Astrocyte of the cerebellum (primary cell): ENCODE measurements at places on chromosomes 12 and 14.

GRCh38 chr12:123524378-123524777 lies 9.1 kb downstream of the RILPL1 start:
- no peak for DNase-seq

GRCh38 chr12:124730455-124730932 lies 133.2 kb downstream of the SCARB1 start:
- DNase-seq = no peak

- DNase-seq = no peak
Observed at GRCh38 chr12:118377021-118377883, 897 bp downstream of the SUDS3 start.

DNA sequence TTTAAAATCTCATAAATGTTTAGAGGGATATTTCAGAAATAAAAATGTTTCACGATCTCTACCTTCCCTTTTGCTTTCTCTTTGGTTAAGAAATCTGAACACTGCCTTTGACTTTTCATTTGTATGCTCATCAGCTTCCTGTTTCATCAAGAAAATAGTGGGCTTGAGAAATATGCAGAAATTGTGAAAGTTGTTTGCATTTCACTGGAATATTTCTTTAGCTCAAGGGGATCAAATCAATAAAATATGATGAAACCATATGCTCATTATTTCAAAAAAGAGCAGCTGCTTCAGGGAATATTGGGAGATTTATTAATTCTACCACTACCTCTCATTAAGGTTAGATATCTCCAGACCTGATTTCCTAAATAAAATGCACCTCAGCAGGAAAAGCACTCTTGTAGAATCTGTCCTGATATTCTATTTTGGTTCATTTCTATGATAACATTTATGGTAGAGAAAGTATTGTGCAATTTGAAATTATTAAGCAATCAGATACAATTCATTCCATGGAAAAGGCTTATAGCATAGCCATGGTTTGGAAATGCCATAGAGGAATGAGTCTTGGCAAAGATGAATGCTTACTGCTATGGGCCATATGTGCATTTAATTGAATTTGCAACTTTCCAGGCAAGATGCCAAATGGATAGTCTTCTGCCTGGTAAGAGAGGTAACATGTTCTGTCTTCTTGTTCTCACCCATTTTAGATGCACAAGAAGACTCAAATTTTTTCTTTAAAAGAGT lies 212.6 kb upstream of the SLC16A7 start:
- no peak for DNase-seq

DNA sequence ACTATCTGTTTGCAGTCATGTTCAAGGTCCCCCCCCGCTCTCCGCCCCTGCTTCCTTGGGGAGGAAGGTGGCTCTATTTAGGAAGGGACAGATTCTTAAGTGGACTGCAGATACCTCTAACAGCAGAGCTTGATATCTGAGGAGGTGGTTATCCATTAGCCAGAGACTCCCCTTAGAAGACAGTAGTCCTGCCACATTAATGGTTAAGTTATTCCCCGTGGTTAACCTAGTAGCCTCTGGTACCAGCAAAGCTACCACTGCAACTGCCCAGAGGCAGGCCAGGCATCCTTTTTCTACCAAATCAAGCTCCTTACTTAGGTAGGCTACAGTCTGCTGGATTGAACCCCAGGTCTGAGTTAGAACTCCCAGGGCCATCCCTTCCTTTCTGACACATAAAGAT lies 162.1 kb upstream of the AVPR1A start:
- no peak for DNase-seq

DNA sequence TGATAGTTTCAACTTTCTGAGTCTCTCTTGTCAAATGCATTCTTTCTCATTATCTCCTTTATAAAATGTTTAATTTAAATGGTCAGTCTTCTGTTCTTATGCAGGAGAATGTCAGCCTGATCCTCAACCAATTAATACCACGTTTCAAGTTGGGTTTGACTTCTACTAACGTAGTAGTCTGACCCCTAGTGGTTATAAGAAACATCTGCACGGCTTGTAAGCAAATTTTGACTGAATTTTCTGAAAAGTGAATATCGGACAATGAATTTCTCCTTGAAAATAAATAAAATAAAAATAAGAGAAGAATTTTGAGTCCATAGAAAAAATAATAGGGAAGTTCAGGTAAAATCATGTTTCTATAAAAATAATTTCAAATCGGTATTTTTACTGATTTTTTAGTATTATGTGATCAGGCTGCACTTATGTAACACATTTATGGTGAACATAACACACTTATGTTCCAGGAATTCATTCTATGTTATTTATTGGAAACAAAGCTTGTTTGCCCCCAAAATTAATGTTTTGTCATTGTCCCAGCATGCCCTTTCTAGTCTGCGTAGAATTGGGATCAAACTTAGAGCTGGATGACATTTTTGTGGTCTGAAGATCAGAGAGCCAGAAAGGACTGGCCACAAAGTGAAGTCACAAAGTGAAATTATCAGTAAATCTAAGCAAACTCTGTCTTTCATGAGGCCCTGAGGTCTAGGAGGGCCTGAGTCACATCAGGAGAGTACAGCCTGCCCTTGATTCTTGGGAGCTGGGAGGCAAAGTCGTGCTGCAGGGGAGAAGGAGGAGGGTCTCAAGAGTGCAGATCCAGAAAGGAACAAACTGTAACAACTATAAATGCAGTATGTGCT lies 101.2 kb upstream of the STXBP6 start:
- peak; percentile 34 for DNase-seq

DNA sequence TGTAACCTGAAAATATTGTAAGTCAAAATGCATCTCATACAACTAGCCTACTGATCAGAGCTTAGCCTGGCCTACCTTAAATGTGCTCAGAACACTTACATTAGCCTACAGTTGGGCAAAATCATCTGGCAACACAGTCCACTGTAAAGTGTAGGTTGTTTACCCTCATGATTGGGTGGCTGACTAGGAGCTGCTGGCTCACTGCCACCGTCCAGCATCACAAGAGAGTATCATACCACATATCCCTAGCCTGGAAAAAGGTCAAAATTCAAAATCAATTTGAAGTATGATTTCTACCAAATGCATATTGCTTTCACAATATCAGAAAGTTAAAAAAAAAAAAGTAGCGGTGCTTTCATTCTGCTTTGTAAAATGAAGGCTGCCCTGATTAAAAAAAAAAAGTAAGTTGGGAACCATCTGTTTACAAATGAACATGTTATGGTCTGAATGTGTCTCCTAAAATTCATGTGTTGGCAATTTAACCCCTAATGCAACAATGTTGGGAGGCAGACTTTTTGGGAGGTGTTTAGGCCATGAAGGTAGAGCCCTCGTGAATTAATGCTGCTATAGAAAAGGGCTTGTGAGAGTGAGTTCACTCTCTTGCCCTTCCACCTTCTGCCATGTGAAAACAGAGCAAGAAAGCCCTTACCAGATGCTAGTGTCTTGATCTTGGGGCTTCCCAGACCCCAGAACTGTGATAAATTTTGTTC lies 211.8 kb downstream of the PPM1H start:
- no peak for DNase-seq

GRCh38 chr12:44582521-44582920 lies 293.6 kb downstream of the NELL2 start:
- DNase-seq = no peak

DNA sequence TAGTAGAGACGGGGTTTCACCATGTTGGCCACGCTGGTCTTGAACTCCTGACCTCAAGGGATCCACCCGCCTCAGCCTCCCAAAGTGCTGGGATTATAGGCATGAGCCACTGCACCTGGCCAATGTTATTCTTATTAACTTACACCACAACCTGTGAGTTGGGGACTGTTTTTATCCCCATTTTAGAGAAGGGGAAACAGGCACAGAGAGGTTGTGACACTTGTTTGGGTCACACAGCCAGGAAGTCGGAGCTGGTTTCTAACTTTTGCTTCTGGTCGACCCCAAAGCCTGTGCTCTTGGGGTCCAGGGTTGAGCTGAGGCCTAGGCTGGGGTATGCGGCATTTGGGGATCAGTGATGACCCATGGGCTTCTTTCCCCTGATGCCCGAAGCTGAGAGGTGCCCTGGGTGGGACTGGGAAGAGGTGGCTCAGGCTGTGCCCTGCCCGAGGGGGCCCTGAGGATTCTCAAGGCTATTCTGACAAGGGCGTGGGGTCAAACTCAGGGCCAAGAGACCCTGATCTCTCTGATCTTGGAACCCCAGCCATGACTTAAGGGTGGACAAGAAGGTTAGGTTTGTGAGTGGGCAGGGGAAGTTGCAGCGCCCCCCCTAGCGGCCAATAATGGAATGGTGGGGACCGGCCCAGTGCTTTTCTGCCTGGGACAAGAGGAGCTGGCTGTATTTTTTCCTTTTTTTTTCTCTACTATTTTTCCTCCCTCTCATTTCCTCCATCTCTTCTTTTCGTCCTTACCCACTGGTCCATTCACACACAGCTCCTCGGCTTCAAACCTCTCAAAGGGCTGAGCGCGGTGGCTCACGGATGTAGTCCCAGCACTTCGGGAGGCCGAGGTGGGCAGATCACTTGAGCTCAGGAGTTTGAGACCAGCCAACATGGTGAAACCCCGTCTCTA lies 3.0 kb downstream of the SDSL start:
- no peak for DNase-seq

DNA sequence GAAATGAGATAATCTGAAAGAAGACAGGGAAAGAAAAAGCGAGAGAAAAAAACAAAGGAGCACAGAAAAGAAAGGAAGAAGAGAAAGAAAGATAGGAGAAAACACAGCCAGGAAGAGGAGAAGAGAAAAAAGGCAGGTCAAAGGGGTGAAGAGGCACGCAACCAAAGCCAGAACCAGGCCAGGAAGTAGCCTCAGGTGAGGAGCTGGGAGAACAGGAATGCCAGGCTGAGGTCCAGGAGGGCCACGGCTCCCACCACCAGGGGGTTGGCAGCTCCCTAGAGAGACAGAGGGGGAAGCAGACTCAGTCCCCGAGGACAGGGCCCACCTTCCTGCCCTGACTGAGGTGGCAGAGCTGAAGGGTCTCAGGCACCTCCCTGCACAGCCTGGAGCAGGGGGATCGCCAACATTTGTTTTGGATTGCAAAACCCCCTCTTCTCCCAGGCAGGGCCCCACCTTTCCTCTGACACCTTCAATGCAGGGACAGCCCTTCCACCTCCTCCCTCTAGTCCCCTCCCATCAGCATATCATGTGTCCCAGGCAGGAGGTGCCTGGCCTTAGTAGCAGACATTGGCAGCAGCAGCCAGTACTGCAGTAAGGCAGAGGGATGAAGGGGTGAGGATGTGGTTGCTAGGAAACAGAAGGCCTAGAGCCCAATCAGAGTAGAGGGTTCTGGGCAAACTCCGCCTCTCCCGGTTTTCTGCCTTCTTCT lies 2.0 kb upstream of the AP1G2 start:
- no peak for DNase-seq

DNA sequence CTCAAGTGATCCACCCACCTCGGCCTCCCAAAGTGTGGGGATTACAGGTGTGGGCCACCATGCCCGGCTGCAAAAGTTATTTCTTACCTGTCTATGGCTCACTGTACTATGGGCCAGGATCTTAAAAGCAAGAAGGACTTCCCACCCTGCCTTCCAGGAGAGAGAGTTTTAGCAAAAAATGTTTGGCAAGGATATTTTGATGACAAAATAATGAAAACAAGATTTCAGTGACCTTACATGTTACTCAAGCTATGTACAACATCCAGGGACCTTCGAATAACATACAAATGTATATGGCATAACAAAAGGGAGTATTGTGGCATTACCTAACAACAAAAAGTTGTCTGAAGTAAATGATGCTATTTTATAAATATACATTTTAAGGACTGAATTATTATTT lies 55.1 kb downstream of the ANO6 start:
- no peak for DNase-seq

GRCh38 chr14:54267172-54267571 lies 129.6 kb upstream of the CDKN3 start:
- no peak for DNase-seq

DNA sequence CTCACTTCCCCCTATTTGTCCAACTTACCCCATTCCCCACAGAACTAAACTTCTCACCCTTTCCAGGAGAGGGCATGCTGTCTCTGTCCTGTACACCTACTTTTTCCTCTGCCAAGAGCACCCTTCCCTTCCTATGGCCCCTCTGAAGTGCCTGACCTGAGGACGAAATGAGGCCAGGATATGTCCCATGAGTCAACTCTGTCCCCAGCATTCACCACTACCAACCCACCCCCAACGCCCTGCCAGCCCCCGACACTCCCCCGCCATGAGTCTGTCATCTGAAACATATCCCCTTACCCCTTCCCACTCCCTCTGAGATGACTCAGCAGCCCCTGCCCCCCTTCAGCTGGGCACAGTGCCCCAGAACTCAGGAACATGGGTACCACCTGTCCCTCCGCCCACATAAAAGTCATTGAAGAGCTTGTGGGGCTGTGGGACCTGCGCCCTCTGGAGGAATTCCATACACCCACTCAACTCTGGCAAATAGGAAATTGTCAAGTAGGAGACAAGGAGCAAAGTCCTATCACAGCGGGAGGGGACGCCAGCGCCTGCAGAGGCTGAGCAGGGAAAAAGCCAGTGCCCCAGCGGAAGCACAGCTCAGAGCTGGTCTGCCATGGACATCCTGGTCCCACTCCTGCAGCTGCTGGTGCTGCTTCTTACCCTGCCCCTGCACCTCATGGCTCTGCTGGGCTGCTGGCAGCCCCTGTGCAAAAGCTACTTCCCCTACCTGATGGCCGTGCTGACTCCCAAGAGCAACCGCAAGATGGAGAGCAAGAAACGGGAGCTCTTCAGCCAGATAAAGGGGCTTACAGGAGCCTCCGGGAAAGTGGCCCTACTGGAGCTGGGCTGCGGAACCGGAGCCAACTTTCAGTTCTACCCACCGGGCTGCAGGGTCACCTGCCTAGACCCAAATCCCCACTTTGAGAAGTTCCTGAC lies 26.3 kb downstream of the ITGA7 start:
- no peak for DNase-seq

DNA sequence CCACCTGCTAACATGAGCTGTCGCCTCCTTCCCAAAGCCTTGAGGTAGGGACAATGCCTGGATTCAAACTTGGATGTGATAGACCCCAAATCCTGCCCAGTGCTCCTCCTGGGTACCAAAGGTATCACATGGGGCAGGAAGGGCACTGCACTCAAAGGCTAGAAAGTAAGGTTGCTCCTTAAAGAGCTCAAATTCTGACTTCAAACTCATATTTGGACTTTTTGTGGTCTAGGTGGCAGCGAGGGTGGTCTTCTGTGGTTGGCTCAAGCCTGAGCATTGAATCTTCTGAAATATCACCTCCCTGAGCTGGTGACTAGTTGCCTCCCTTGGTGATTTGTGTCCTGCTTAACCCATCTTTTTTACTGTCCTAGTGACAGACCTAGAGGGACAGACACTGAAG lies 8.3 kb upstream of the RNASE4 start:
- DNase-seq = no peak

DNA sequence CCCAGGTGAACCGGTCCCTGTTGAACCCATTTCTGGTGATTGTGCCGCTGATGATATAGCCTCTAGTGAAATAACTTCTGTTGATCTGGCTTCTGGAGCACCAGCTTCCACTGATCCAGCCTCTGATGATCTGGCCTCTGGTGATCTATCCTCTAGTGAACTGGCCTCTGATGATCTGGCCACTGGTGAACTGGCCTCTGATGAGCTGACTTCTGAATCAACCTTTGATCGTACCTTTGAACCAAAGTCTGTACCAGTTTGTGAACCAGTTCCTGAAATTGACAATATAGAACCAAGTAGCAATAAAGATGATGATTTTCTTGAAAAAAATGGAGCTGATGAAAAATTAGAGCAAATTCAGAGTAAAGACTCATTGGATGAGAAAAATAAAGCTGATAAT lies 59.1 kb downstream of the ATF7IP start:
- no peak for DNase-seq
